T-helper 17 cell (primary cell): ENCODE measurements at places on chromosomes 2 and 18.

DNA sequence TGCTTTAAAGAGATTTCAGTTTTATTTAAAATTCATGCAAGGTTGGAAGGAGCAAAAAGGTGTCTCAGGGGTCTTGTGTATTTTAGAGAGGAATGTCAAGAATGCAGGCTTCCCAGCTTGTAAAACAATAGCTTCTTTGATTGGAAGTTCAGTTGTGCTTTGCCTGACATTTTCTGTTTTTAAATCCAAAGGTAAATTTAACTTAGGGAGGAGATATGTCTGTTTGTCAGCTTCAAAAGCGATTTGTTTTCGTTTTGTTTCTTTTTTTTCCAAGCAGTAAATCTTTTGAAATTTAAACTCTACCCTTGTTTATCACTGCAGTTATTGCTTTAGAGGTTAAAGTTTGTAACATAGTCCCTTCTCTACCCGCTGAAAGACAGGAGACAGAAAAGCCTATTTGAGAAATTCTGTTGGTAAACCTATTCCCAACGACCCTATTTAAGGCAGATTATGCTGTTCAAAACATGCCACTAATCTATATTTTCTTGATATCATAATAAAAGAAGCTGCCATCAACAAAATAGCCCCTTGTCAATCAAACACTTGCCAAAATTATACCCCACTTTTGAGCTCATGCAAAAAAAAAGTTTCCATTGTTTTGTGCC lies 639.6 kb downstream of the IRS1 start:
- no peak for DNase-seq

DNA sequence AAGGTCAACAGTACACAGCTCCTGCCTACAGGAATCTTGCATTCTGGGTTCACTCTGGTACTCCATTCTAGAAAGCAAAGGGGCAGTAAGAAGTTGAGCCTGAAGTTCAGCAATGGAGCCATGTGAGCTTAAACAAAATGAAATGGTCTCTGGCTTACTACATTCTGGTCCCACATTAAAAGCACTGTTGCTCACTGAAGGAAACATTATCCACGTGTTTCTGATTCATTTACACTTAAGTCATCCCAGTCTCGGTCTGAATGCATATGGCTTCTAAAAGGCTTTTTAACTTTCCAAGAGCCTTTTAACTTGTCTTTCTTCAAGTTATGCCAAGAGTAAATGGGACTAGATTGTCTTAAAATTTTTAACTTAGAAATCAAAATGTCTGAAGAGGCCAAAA lies 177.8 kb downstream of the LNPK start:
- DNase-seq = no peak

DNA sequence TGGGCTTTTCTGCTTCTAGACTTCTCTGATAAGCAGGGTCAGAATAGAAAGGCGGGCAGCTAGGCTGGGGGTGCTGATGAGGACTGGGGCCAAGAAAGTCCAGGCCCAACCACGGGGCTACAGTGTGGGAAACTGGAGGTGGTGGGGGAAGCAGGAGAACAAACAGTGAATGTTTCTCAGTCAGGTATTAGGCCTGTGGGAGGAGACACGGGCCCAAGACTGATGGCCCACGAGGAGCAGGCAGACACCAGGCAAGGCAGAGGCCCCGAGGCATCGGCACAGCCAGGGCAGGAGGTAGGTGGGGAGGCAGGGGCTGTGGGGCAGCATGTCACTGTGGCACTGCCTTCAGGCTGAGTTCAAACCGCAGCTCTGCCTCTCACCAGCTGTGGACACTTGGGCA lies 40.7 kb downstream of the KCNIP3 start:
- DNase-seq = no peak

- no peak for DNase-seq
These were observed 201.6 kb downstream of the ERBB4 start for GRCh38 chr2:212337036-212337435.

DNA sequence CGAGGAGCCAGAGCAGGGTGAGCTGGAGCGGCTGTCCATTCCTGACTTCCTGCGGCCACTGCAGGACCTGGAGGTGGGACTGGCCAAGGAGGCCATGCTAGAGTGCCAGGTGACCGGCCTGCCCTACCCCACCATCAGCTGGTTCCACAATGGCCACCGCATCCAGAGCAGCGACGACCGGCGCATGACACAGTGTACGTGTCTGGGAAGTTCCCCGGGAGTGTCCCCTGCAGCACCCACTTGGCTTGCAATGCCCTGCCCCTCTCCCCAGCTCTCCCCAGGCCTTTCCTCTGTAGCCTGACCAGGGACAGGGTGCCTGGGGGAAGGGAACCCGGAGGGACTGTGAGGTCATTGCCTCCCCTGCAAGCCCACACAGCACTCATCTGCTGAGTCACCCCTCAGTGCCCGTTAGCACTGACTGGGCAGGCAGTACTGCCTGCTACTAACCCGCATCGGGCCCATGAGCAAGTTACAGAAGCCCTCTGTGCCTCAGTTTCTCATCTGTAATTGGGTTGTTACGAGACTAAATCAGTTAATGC lies 29.4 kb upstream of the GMPPA start:
- no peak for DNase-seq

GRCh38 chr2:220847589-220847988 lies 724.5 kb downstream of the EPHA4 start:
- DNase-seq = no peak

DNA sequence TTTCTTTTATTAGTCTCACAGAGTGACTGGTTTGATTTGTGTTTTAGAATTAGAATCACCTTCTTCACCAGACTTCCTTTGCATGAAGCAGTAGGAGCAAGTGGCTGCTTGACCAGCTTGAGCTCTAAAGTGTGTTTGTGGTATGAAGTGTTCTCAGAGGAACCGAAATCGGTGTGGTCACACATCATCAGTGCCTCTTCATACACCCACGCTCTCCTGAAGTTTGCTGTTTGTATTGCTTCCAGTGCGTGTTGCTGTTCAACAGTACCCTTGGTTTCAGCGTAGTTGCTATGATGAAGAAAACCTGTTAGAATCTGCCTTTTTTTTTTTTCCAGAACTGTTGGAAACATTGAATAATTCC lies 77.9 kb downstream of the LIMS1 start:
- DNase-seq = no peak

- no peak for DNase-seq
These were observed 221.1 kb downstream of the ANAPC1 start for GRCh38 chr2:111662771-111663470.

- DNase-seq = no peak
These were observed 24.6 kb downstream of the INSIG2 start for GRCh38 chr2:118112771-118113334.

- no peak for DNase-seq
These were observed 65.3 kb upstream of the SMAD7 start for GRCh38 chr18:49015886-49016647.

GRCh38 chr18:6543330-6543908 lies 128.7 kb upstream of the L3MBTL4 start:
- DNase-seq = no peak

DNA sequence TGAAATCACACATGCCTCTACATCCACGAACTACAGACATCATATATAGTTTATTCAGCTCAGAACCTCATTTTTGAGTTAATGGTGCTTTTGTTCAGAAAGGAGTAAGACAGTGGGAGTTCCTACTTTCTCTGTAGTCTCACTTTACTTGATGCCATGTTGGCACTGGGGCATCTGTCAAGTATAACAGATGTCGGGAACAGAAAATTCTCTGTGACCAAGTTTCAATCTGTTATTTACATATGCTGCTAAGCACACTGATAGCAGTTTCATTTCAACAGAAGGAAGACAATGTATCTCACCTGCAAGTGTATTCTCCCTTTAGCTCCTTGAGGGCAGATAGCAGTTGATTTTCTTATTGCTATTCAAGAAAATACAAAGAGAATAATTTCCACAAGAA lies 774.1 kb downstream of the METTL4 start:
- DNase-seq = no peak

DNA sequence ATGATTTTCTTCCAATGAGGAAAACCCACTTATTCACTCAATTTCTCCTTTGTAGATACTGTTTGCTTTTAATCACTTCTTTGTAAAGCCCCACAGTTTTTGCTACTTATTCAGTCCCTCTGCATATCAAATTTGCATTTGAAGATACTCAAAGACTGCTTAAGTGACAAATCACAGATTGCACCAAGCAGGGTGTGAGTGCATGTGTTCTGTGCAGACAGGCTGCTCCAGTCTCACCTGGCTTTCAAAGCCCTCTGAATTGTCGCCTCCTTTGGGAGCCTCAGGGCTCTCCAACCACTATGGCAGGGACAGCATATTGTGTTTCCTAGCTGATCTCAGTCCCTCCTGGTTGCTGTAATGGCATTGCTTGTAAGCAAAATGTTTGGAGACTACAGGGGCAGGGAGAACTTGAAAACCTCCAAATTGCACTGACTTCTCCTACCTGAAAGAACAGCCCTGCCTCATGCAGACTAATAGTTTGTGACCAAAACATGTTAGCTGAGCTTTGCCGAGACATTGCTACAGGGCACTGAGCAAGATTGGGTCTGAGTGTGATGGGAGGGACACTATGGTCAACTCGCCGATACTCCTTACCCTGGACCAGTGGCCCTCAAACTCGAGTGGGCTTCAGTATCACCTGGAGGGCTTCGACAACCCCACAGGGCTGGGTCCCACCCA lies 96.8 kb downstream of the POLE4 start:
- DNase-seq = no peak

GRCh38 chr2:136284226-136285119 lies 166.5 kb upstream of the CXCR4 start:
- no peak for DNase-seq

GRCh38 chr2:204265681-204266181 lies 279.5 kb upstream of the PARD3B start:
- no peak for DNase-seq

DNA sequence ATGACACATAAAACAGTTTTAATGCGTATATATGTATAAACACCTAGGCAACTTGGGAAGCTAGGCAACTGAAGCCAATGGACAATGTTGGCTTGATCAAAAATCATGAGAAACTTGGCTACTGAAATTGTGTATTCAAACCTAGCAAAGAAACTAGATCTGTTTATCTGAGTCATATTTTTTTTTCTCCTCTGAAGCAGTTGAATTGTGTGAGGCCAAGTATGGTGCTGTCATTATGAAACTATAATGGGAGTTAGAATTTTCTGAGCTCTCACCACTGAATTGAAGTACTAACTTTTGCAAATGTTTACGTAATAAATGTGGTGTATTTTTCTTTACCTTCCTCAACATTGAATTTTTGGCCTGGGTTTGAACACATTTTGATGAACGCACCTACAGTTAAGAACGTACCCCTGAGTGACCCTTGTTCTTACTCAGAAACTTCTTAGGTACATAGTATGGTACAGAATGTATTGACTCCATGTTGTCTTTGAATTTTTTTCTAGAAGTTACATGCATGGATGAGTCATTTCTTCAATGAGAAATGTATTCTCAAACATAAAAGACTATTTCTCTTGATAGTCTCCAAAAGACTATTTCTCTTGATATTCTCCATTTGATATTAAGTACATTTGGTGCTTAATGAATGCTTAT lies 23.8 kb downstream of the CD28 start:
- DNase-seq = no peak

- DNase-seq = no peak
These were observed 26.1 kb downstream of the MPHOSPH10 start for GRCh38 chr2:71156573-71156972.

DNA sequence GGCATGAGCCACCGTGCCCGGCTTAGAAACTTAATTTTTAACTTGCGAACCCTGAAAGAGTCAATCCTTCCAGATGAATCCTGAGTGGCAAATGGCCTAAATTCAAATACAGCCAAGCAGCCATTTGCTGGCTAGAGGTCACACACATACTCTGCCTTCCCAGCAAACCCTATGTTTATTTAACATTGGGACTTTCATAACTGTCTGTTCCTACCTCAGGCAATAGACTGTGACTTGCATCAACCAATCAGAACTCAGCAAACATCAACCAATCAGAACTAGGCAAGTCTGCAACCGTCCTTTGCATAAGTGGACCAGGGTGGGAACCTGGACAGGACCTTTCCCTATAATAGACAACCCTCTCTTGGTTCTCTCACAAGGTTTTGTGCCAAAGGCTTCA lies 127.5 kb downstream of the DTNB start:
- no peak for DNase-seq

- DNase-seq = no peak
These were observed 87.5 kb downstream of the TCF4 start for GRCh38 chr18:55500316-55501086.

GRCh38 chr18:57542812-57543427 lies 43.6 kb downstream of the FECH start:
- DNase-seq = no peak

GRCh38 chr2:26735883-26736588 lies 28.0 kb upstream of the SLC35F6 start:
- no peak for DNase-seq

- no peak for DNase-seq
These were observed 214.7 kb upstream of the LYPD1 start for GRCh38 chr2:132884705-132885104.

DNA sequence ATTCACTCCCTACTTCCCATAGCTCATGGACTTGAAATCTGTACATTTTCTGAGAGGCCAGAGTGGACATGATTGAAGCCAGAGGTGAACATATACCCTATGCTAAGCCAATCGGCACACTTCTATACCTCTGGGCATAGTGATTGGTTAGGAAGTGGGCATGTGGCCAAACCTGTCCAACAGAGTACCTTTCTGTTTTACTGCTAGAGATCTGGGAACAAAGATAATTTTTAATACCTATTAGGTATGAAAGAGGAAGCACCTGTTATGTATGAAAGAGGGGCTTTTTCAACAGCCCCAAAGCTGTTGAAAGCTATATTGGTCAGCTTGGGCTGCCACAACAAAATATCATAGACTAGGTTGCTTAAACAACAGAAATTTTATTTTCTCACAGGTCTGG lies 27.7 kb downstream of the METTL8 start:
- DNase-seq = no peak

DNA sequence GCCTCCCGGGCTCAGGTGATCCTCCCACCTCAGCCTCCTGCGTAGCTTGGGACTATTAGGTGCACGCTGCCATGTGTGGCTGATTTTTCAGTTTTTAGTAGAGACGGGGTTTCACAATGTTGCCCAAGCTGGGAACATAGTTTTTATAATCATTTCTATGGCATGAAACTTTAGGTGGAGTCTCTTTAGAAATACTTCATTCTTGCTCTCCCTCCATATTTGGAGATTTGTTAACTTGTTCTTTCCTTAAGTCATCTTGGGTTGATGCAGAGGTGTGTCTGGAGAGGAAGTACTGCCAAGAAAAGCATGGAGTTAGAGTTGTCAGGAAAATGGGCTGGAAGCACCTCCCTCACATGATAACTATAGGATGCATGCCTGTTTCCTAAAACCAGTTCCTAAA lies 17.4 kb downstream of the ZNF532 start:
- no peak for DNase-seq

- no peak for DNase-seq
These were observed 76.1 kb upstream of the MAPRE2 start for GRCh38 chr18:34965108-34965507.
